ENCODE measurements at places on chromosomes 1 and 21.
A peak's percentile ranks its signal among the peaks of the same experiment; 100 is the strongest.

GRCh38 chr1:86527306-86527705 is 19.6 kb upstream of the CLCA4 start:
- no peak for DNase-seq

DNA sequence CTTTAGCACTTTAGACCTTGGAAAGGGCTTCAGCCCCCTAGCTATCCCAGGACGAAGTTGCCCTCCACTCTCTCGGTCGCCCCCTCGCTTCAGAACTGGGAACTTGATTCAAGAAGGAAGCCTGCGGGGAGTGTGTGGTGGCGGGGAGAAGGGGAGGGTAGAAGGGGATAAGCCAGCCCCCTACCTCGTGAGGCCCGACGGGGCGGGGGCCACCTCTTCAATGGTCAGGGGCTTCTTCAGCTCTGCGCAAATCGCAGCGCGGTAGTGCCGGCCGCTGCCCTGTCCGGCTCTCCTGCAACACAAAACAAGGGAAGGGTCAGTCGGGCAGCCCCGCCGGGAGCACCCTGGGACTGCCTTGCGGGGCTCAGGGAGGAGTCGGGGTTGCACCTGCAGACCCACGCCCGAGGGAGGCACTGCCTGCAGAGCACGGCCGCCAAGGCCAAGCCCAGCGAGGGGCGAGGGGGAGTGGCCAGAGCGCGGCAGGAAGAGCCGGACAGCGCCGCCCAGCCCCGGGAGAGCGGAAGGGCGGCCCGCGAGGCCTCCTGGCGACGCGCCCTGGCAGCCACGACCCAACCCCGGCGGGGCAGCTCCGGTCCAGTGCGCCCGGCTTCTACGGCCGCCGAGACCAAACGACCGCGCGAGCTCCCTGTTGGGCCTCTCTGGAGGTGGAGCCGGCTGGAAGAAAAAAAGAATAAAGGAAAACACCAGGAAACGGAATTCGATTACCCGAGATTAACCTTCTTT is 56.2 kb upstream of the RASAL2 start:
- DNase-seq: no peak

GRCh38 chr21:45279446-45280177 is 8.1 kb downstream of the POFUT2 start:
- no peak for DNase-seq

DNA sequence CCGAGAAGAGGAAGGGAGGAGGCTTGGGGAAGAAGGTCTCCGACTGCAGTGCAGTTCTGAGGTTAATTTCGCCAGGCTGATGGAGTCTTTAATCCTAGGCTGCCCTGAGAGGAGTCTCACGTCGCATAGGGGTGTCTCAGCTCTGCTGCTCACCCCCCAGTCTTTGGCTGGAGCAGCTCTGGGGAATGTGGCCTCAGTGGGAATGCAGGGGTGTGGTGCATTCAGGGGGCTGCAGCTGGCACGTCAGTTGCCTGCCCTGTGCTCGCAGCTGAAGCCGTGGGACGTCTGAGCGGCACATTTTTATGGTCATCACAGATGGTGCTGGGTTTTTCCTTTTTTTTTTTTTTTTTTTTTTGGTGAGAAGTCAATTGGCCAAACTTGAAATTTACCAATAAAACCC is 38.2 kb downstream of the ACTN2 start:
- DNase-seq: no peak

DNA sequence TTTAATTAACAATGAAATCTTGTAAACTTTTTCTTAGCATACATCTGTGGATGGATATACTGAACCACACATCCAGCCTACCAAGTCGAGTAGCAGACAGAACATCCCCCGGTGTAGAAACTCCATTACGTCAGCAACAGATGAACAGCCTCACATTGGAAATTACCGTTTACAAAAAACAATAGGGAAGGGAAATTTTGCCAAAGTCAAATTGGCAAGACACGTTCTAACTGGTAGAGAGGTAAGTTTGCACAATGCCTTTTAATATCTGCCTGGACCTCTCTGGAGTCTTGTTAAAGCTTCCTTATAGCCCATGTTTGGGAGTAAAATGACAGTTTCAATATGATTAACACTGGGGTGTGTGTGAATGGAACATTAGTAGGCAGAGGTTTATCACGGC is 51.4 kb downstream of the MARK1 start:
- peak; percentile 85 for DNase-seq

GRCh38 chr1:226975259-226976250 is 35.5 kb downstream of the COQ8A start:
- peak; percentile 12 for DNase-seq

DNA sequence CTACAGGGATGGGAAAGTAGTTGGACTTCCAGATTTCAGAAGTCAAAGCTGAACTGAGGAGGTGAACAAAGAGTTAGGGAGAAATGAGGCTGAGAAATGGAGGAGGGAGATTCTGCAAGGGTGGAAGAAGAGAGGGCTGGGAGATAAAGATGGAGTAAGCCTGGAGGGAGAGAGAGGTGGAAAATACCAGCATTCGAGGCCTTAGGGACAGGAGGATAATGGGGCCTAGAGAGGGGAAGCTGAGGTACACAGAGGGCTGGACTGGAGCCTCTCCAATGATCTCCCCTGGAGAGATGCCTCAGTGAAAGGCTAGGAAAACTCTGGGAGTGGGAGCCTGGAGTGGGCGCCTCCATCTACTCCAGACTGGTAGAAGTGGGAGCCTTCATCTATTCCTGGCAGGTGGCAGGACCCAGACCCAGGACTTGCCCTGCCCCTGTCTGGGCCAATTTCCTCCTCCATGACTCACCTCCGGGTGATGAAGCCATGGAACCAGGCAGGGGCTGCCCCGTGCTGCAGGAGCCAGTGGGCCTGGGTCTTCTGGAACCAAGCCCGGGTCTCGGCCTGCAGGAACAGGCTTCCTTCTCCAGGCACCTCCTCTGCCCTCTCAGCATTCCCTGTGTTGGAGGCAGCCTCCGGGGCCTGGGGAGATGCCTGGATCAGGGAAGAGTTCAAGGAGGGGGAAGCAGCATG is 1.9 kb downstream of the SH2D2A start:
- no peak for DNase-seq

DNA sequence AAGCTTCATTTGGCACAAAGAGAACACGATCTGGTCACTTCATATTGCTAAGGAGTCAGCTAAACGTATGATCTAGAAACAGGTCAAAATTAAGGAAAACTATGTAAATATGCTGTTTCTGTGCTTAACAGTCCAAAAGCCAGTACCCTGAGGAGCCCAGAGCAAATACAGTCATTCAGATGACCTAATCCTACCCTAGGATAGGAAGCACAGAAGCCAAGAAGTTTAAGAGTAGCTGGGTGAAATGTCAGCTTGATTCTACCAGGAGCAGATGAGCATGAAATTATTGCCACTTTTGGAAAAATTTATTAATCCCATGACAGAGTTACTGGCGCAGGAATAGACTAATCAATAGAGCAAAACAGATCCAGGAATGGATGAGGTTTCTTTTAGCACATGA is 18.3 kb downstream of the SORT1 start:
- no peak for DNase-seq

DNA sequence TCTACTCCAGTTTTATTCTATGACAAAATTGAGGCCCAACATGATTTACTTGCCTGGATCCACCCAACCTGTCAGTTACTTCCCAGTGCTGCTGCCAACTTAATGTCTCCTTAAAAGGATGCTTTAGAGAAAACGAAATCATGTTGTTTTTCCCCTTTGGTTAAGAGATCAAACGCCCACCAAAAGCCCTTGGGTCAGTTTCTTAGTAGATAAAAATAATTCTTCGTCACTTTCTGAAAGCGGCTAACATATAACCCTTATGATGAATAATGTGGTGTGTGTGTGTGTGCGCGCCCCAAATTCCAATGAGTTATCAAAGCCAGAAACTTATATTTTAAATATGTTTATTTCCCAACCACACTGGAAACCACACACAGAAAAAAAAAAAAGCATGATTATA is 52.7 kb upstream of the LGALS8 start:
- DNase-seq: no peak

GRCh38 chr1:207342332-207342731 is 20.9 kb downstream of the CD55 start:
- DNase-seq: no peak

GRCh38 chr1:107140703-107141490 is at the start of gene NTNG1:
Gene NTNG1 (plus strand): TSS chr1:107141039.
- peak; percentile 35 for DNase-seq

- DNase-seq: no peak
Measured at GRCh38 chr1:4083231-4084047, 183.4 kb upstream of the C1orf174 start.

GRCh38 chr1:208167261-208167869 is 76.8 kb downstream of the PLXNA2 start:
- DNase-seq: peak; percentile 76

- DNase-seq: no peak
Measured at GRCh38 chr21:17777072-17777765, 41.9 kb downstream of the C21orf91 start.

- DNase-seq: no peak
Measured at GRCh38 chr1:213657879-213658278, 329.9 kb upstream of the PROX1 start.
